ENCODE measurements at places on chromosomes 2 and 18.

GRCh38 chr2:58764338-58765104, 523.4 kb upstream of the FANCL start:
- no peak for DNase-seq

DNA sequence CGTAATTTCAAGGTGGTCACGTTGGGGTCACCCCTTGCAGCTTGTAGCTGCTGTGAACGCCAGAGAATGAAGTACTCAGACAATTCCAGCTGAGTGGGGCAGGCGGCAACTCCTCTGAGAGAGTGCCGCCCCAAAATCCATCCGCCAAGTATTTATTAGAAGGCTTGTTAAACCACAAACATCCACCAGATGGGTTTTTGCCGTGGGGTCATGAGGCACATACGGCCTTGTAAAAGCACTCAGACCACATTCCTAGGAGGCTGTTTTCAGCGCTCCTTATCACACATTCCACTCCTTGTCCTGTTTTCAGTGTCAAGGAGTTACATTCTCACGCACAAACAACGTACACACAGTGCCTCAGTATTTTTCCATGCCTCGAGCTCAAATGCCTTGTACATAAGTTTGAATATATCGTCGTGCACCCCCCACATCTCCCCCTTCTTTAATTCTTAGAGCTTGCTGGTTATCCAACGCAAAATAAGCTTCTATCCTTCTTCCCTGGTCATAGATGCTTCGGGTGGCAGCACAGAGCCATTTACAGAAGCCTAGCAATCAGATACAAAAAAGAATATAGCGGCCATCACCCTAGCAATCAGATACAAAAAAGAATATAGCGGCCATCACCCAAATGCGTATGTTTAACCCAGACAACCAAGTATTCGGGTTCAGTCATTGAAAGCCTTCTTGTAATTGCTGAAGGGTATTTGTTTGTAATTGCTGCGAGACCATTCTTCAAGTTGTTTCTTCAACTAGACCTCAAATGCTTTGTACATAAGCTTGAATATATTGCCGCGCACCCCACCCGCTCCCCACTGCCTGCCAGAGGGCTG, 7.3 kb downstream of the ALPP start:
- DNase-seq = peak; percentile 3

GRCh38 chr2:66596256-66596655, 161.3 kb downstream of the MEIS1 start:
- DNase-seq = no peak

DNA sequence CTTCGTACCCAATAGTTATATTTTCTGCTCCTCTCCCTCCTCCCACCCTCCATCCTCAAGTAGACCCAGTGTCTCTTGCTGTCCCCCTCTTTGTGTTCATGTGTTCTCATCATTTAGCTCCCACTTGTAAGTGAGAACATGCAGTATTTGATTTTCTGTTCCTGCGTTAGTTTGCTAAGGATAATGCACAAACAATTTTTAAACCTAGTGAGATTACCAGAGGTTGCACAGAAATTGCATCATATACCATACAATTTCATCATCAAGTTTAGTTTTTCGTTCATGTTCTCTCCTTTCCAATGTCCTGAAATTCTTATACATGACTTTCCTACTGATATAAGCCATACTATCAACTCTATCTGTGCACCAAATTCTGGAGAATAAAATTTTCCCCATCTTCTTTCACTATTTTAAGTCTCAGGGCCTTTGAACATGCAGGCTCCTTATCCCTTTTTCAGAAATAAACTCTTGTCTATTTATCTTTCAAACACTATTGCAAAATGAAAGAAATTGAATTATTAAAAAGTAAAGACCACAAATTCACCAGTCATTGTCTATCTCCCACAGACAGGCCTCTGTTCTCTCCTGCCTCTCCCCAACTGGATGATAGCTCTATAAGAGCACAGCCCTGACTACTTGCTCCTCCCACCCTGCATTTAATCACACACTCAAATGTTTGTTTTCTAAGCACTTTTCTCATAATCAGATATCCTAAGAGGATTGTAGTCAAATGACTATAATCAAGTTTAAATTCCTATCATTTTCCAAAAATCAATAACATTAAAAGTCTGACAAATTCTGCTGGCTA, 27.2 kb upstream of the B4GALT6 start:
- no peak for DNase-seq

DNA sequence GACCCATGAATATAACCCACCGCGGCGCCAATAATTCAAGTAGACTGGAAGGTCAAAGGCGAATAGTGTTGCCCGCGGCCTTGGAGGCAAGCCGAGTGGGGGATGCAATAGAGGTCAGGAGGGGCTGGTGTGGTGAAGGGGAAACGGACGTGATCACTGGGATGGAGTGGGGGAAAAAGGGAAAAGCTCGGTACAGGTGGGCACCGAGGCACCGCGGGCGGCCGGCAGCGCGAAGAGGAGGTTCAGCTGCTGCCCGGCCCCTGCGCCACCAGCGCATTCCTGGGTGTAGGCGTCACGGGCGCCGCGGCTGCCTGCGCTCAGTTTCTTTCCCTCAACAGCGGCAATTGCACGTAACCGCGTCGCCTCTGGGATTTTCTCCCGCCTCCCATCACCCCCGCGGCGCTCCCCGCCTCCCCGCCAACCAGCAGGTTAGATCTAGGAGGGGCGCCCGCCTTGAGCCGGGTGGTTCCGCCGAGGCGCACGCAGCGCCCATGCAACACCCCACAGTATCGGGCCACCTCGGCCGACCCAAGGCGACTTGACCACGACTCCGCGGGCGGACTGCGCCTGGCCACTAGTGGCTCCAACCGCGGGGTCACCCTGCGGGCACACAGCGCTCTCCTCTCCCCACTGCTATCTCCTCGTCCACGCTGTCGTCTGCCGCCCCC, 1.5 kb downstream of the RND3 start:
- peak; percentile 28 for DNase-seq

DNA sequence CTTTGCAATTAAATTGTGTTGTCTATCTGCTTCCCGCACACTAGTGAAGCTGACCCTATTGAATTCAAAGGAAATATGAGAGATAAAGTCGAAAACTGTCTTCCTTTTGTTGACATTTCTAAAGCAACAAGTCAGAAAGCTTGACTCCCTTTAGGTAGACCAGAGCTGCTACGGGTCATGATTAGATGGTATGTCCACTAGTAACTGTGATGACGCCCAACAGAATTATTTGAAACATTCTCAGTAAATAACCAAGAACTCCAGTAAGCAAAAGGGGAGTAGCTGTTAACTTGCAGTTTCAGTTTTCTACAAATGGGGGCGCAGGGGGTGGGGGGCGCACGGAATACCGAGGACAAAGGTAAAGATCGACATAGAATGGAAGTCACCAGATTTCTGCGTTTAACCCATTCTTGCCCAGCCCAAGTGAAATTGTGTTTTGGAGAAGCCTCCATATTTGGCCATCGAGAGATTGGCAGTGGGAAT, 56.4 kb downstream of the CRIM1 start:
- DNase-seq = no peak

GRCh38 chr2:127508631-127509034, 17.7 kb downstream of the IWS1 start:
- DNase-seq = peak; percentile 60

- DNase-seq = no peak
Measured at GRCh38 chr18:42112657-42113420, 157.8 kb downstream of the PIK3C3 start.

DNA sequence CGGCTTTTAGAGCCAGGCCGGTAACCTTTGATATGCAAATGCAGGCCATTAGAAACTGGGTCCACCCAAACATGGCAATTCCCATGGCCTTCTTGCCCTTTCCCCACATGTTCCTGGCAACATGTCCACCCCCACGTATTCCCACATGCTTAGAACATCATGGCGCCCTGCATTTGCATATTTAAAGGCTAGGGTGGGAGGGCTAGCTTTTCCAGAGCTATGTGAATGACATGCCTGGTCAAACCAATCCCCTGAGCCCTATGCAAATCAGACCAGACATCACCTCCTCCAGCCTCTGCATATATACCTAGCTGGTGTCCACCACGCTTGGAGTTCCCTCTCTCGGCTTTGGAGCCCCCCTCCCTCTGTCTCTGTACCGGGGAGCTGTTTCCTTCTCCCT, 481.9 kb downstream of the CDH2 start:
- DNase-seq = no peak

DNA sequence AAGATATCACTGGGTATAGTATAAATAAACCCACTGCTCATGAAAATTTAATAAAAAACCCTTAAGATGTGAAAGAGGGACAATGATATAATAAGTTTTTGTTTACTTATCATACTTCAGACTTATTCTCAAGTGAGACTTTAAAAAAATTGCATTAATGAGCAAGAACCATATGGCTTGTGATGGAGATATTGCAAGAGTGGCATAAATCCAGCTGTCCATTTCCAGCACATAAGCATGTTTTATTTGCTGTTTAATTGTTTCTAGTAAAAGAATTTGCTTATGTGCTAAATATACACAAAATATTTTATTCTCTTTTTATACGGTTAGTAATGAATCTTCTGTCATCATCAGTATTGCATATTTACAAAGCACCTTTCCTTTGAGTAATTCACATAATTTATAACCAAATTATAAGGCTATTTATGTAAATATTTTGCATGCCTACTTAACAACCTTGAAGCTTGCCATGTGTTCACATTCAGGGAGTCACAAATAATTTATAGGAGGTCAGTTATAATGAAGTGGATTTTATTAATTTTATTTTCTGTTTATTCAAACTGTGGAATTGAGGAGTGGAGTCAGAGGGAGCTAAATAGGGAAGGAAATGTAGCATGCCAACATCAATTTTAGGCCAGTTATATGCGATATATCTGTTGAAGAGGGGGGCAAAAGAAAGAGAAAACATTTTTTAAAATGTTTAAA, 318.5 kb upstream of the CWC22 start:
- no peak for DNase-seq

GRCh38 chr2:140528982-140529381, 1601.8 kb downstream of the LRP1B start:
- no peak for DNase-seq

GRCh38 chr2:145569108-145569507, 1049.2 kb upstream of the ZEB2 start:
- DNase-seq = no peak

GRCh38 chr2:222693837-222694236, 22.4 kb downstream of the MOGAT1 start:
- no peak for DNase-seq

DNA sequence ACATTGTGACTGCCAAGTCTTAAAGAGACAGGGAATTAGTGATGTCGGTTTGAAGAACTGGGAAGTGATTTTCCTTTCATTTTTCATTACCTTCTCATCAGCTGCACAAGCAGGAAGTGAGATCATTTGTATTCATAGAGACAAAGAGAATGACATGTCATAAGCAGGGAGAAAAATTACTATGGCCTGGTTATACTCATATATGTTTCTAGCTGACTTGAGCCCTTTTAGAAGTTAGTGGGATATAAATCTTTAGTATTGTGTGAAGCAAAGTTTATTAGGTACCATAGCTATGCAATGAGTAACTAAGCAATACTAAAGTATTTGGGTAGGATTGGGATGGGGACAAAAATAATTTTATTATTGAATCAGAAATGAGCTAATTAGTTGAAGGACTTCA, 284.1 kb downstream of the PID1 start:
- no peak for DNase-seq

GRCh38 chr2:99747842-99748241, 258.0 kb upstream of the REV1 start:
- DNase-seq = no peak

GRCh38 chr2:137912371-137912770, 51.9 kb upstream of the HNMT start:
- peak; percentile 54 for DNase-seq

GRCh38 chr18:74742573-74743243, 145.0 kb downstream of the ZNF407 start:
- no peak for DNase-seq

DNA sequence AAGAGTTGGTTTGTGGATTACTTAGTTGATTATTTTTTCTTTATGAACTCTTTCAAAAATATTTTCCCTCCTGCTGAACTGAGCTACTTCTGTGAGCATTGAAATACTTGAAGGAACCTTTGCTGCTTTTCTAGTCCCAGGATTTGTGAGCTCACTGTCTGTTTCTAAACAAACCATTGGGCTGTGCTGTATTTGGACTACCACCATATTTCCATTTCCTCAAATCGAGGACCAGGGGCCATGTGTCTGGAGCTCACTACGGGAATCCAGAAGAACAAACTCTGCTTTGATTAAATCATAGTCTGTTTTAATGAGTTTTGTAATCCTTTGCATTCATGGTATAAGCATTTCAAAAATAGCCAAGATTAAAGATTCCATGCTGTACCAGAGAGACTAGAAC, 1.3 kb downstream of the MRPL33 start:
- DNase-seq = no peak

DNA sequence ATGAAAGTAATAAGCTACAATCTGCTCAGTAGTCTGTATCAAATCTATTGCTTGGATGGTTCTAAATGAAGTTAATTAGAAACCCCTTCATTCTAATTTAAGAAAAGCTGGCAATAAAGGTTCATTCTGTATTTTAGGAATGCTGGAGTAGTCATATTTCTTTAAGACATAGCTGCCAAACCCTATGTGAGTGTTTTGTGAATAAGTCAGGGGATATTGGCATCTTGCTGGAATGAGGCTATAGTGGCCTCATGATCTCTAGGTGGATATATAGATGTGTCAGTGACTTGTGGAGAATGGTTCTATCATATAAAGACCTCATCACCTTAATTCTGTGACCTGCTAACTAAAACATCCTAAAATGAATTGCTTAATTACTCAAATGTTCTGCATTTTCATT, 196.3 kb downstream of the PDE1A start:
- no peak for DNase-seq

DNA sequence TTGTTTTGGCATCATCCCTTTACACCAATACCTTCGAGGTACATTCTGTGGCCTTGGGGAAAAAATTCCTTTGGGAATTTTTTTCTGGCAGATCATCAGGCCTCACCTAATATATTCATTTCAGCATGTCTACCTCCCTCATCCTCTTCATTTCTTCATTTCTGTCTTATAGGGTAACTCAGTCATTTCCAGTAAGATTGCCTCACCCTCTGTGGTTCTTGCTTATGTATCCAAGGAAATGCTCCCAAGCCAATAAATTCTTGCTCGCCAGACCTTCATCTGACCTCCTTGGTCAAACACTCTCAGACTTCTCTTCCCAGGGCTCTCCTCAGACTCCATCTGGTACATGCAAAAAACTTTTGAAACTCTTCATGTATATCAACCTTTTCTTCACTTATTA, 265.6 kb downstream of the TMX3 start:
- no peak for DNase-seq

- DNase-seq = no peak
Measured at GRCh38 chr2:26635401-26635800, 5.8 kb downstream of the CIB4 start.

DNA sequence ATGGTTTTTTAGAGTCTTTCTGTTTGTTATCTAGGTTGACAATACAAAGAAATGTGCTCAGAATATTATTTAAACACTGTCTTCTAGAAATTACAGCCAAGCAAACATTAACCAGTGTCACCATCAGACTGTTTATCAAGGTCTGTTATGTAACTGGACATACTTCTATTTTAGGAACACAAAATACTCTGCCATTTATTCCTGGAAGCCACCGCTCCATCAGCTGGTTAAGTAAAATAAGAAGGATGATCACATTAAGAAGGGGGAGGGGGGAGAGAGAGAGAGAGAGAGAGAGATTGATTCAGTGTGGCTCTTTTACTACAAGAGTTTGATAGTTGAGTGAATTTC, 47.9 kb downstream of the MBP start:
- no peak for DNase-seq

GRCh38 chr2:30470426-30470825, 23.4 kb downstream of the LCLAT1 start:
- DNase-seq = no peak

GRCh38 chr2:46385786-46386577, 88.8 kb downstream of the EPAS1 start:
- peak; percentile 33 for DNase-seq

- no peak for DNase-seq
Measured at GRCh38 chr18:58562146-58562998, 66.5 kb downstream of the ALPK2 start.
